H9 (cell line): ENCODE measurements at places on chromosomes 5 and 9. TPM values are rescaled to one million over a fixed set of nuclear protein-coding genes. Genes with fewer than 3 reads are reported as not detected.
A peak's percentile ranks its signal among the peaks of the same experiment; 100 is the strongest.

GRCh38 chr5:105530716-105531261 is 1968.2 kb upstream of the NUDT12 start:
- H3K4me1 ChIP-seq = no peaks in the 10 kb centered on the region; the same call in 1 of the 2 replicates
- H3K27me3 ChIP-seq = no peaks in the 10 kb centered on the region
- no peak for DNase-seq

Gene CNTLN
- 13.7 and 15.0 TPM in 2 replicates for total RNA-seq

Gene TLX3
- not detected in 2 replicates for total RNA-seq

DNA sequence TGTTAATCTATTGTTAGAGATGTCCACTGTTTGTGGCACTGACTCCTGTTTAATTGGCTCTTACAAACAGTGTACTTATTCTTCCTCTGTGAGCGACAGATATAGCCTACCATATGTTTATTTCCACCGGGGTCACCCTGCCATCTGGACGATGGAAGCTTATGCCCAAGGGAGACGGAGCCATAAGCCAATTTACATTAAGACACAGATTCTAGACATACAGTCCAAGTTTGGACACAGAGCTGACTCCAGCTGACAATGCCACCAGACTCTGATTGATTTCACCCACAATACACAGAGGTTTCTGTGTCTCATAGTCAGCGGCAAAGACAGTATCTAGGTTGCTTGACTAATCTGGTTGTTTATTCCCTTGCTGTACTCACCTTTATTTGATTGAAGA is 198.9 kb downstream of the ENC1 start:
- H3K36me3 ChIP-seq = 0 out of 2 replicates have a peak, but pooled peaks cover 5% of the 10 kb centered on the region
- H3K27me3 ChIP-seq = no peaks in the 10 kb centered on the region
- no peak overlapping the region for H3K27ac ChIP-seq
- 0 out of 2 replicates have a peak, but pooled peaks cover 4% of the 10 kb centered on the region for H3K4me1 ChIP-seq

DNA sequence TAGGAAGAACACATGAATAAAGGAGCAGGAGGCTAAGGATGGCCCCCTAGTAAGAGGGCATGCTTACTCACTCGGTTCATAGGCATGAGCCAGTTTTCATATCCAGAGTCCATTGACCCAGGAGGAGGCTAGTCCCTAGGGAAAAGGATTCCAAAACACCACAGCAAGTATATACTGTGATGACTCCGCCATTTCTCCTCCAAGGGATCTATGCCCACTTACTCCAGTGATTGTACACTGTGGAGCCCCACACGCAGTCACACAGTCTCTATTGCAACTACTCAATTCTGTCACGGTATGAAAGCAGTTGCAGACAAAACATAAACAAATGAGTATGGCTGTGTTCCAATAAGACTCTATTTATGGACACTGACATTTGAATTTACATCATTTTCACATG is 117.7 kb upstream of the ALDH1B1 start:
- no peak overlapping the region for H3K27ac ChIP-seq
- H3K4me1 ChIP-seq = peaks cover 7% of the 10 kb centered on the region; the same call in 1 of the 2 replicates
- DNase-seq = peak; percentile 7
- H3K4me3 ChIP-seq = no peak overlapping the region
- no peaks in the 10 kb centered on the region for H3K27me3 ChIP-seq

Gene BTNL3
- not detected in 2 replicates for total RNA-seq

GRCh38 chr5:80921026-80921425 is 39.1 kb upstream of the RASGRF2 start:
- H3K27ac ChIP-seq = no peak overlapping the region
- H3K27me3 ChIP-seq = no peaks in the 10 kb centered on the region
- no peak overlapping the region for H3K4me3 ChIP-seq
- H3K36me3 ChIP-seq = no peaks in the 10 kb centered on the region
- DNase-seq = peak; percentile 54
- peaks cover 2% of the 10 kb centered on the region; the same call in 1 of the 2 replicates for H3K4me1 ChIP-seq

GRCh38 chr9:109781541-109782197 is 1.7 kb downstream of the PALM2AKAP2 start:
- no peaks in the 10 kb centered on the region; the same call in 1 of the 2 replicates for H3K27me3 ChIP-seq
- no peaks in the 10 kb centered on the region for H3K36me3 ChIP-seq
- 0 out of 2 replicates have a peak, but pooled peaks cover 2% of the 10 kb centered on the region for H3K4me1 ChIP-seq
- no peak overlapping the region for H3K27ac ChIP-seq
- no peak for DNase-seq

DNA sequence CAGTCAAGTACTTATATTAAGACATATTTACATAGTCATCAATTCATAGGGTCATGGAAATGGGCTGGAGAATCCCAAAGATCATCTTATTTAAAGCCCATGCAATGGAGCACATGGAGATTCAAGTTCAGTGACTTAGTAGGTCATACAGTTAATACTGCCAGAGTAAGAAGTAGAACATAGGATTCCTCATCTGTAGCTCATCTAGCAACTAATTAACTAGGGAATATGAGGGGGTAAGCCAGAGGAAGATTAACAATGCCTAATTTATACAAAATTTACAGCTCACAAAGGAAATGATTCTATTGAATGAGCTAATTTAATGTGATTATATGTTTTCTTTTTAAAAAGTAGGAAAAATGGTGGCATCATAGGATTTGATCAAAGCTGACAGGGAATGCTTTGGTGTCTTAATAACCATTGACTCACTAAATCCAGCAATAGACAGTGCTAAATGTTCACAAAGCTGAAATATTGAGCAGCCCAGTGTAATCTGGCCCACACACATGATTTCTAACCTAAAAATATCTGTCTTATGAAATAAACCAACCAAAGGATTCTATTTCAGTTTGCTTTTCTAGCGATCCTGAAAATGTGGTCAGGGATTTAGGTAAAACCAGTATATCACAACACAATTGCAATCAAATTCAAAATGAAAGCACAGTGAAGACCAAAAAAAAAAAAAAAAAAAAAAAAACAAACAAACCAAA is 53.3 kb downstream of the PRDM6 start:
- no peak overlapping the region for H3K27ac ChIP-seq
- H3K36me3 ChIP-seq = no peaks in the 10 kb centered on the region
- H3K27me3 ChIP-seq = no peaks in the 10 kb centered on the region
- DNase-seq = no peak

GRCh38 chr9:16335788-16336580 is 534.5 kb downstream of the BNC2 start:
- H3K27me3 ChIP-seq = no peaks in the 10 kb centered on the region
- no peaks in the 10 kb centered on the region for H3K4me1 ChIP-seq
- no peak for DNase-seq
- no peak overlapping the region for H3K4me3 ChIP-seq
- H3K27ac ChIP-seq = no peak overlapping the region
